WERI-Rb-1 (cell line): ENCODE measurements at places on chromosomes 16 and 17.

GRCh38 chr16:3051009-3051408 is 4.6 kb downstream of the MMP25 start:
- no peak for DNase-seq

DNA sequence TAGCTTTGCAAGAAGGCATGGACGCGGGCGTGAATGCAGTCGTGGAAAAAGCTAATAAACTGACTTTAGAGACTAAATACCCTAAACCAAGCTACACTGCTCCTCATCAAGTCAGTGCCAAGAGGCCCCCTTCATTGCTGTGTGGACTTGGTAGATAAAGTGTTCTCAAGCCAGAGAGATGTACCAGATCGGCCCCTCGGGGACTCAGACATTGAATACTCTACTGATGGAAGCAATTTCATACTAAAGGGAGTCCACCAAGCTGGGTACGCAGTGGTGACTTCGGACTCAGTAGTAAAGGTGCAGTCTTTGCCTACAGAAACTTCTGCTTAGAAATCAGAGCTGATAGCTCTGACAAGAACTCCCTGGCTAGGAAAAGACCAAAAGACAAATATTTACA is 8.8 kb downstream of the POLR3K start:
- no peak for DNase-seq

- DNase-seq = no peak
Measured at GRCh38 chr17:80855948-80856862, 135.4 kb upstream of the CHMP6 start.

GRCh38 chr17:57676543-57676942 is 68.6 kb downstream of the CCDC182 start:
- DNase-seq = no peak

DNA sequence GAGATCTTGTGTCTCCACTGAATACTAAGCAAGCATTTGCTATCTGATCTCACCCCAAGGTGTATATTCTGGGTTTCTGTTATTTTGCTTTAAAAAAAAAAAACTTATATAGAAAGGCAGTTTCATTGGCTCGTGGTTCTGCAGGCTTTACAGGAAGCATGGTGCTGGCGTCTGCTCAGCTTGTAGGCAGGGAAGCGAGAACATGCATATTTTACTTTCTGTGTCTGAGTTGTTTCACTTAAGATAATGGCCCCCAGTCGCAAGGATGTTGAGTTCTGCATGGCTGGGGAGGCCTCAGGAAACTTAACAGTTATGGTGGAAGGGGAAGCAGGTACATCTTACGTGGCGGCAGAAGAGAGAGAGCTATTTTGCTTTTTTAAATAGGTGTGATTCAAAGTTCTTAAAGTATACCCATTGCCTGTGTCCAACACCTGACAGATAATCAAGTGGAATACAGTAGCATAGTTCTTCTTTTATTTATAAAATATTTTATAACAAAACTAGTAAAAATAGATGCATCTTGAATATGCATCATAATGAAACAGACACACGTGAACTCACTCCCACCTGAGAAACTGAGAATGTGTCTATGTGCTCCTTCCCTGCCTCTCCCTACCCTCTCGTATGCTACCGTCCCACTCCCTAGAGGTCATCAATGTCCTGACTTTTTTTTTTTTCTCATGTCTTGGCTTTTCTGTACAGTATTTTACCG is 15.4 kb upstream of the ARHGAP17 start:
- DNase-seq = no peak

DNA sequence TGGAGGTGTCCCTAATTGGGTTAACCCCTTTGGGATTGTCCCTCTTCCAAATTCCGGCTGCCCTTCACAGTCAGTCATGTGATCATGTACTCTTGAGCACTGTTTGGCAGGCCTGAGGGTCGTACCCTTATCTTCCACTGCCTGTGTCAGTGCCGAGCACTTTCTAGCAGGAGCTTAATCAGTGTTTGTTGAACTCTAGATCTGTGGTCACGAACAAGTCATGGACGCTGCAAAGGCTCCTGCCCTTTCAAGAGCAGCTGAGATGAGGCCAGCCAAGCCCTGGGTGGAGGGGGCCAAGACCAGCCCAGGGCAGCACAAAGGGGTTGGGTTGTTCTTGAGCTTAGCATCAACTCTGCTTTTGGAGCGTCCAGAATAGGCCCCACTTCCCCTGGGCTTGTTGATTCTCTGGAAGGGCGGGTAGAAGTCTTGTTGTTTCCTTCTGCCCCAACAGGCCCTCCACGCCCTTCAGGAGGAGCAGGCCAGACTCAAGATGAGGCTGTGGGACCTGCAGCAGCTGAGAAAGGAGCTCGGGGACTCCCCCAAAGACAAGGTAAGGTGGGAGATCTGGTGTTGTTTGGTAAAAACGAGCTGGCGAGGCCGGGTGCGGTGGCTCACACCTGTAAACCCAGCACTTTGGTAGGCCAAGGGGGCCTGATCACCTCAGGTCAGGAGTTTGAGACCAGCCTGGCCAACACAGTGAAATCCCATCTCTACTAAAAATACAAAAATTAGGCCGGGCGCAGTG is 5.3 kb downstream of the IFI35 start:
- no peak for DNase-seq

- DNase-seq = peak; percentile 68
Measured at GRCh38 chr16:27600381-27600780, 50.4 kb downstream of the KATNIP start.

- no peak for DNase-seq
Measured at GRCh38 chr17:17445925-17446665, 30.7 kb upstream of the MED9 start.

DNA sequence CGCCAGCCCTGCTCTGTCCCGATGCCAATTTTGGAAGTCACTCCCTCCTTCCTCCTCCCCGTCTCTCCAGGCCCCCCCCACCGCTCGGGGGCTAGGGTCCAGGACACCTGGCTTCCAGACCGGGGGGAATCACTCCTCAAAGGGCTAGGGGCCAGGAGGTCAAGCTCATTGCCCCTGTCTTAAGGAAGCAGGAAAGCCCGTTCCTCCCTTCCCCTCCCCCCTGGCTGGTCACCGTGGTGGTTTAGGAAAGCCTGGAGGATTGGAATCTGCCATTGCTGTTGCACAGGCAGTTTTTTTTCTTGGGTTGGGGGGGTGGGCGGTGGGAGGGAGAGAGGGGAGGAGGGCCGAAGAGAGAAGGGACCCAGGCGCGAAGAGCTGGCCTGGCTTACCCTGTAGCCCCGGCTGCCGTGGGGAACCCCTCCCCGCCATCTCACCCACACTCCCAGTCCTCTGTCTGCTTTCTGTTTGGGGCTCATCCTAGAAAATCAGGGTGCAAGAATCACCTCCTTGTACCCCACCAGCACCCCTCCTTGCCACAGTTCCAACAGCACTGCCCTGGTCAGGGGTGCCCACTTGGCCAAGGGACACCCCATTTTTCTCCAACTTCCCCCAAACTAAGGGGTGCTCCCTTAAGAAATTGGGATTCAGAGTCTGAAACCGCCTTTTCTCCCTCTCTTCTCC is 2.9 kb upstream of the BCL6B start:
- DNase-seq = peak; percentile 68

DNA sequence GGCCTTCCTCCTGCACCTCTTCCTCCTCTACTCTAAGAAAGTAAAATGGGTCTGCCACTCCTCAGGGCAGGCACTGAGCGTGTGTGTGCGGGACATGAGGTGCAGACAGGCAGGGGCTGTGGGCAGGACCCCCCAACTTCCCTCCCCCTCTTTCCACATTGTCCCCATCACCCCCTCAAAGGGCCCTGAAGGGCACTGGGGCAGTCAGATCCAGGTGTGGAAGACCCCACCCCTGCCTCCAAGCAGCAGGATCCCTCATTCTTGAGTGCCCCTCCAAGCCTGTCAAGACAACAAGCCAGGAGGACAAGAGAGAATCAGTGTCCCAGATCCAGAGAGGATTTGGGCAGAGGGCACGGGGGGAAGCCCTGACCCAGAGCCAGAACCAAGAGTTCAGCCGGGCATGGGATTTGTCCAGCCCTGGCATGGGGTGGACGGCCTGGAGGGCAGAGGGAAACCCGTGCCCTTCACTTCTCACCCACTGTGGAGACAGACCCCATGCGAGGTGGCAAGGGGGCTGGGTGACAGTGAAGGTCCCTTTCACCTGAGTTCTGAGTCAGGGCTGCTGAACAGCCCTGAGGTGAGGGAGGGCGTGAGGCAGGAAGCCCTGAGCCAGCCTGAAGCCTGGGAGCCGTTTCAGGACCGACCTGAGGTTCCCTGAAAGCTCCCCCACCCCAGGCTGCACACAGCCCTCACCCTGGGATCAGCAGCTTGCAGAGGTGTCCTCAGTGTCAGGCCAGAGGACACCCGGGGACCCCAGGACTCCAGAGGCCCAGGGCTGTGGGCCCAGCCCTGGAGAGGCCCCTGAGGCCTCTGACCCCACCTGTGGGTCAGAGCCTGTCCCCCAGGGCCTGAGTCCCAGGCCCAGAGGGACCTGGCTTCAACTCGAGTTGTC is 45.8 kb downstream of the USP22 start:
- no peak for DNase-seq

DNA sequence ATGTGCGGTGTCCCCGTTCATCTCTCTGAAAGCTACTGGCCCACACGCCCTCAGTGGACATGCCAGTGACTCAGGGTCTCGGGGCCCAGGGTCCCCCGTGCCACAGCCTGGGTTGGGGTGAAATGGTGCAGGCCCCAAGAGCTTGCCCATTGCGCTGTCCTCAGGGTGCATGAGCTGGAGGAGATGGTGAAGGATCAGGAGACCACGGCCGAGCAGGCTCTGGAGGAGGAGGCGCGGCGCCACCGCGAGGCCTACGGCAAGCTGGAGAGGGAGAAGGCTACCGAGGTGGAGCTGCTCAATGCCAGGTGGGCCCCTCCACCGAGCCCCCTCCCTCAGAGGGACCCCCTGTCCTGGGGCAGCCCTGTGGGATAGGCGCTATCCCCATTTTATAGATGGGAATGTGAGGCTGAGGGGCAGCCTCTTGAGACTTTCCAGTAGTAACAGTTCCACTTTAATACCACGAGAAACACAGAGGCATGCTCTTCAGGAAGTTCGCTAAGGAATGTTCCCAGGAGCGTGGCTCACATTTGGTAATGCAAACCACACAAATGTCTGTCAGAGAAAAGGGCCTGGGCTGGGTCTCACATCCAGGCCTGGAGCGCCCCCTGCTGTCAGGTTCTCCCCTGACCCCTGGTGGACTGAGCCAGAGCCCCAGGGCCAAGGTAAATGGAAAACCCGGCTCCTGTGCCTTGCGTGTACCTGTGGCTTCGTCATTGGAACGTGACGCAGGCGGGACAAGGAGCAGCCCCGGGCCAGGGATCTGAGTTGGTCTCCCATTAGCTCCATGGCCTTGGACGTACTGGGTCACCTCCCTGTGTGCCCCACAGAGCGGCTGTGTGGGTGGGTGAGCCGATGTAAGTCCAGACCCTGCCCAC is 133.7 kb downstream of the RAB11FIP4 start:
- peak; percentile 82 for DNase-seq

DNA sequence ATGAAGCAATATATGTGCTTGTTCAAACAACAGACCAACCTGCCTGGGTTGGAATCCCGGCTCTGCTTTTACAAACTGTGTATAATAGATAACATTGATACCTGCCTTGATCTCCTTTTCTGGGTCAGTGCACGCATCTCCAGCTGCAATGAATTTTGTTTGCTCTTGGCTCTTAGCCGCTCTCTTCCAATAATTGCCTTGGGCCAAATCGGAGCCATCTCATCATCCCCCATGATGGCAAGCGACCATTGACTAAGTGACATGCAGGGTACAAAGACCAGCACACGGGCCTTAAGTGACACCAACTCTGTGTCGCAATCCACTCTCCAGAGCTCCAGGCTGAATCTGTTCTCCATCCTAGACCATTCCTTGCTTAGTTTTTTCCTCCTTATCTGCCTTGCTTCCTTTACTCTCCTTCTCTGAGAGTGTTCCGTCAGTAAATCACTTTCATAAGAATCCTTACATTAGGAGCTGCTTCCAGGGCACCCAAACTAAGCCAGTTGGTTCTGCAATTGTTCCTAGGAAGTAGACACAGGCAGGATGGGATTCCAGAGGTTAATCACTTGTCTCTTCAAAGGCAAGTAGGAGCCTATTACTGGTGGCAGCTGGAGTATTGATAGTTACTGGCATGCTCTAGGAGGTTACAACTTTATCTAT is 134.2 kb downstream of the ABCA8 start:
- DNase-seq = no peak

- DNase-seq = no peak
Measured at GRCh38 chr17:3754458-3755334, 31.0 kb downstream of the HASPIN start.

- DNase-seq = peak; percentile 86
Measured at GRCh38 chr17:32298721-32299579, 33.3 kb downstream of the RHBDL3 start.

- DNase-seq = no peak
Measured at GRCh38 chr17:71942626-71943025, 178.2 kb upstream of the SOX9 start.

DNA sequence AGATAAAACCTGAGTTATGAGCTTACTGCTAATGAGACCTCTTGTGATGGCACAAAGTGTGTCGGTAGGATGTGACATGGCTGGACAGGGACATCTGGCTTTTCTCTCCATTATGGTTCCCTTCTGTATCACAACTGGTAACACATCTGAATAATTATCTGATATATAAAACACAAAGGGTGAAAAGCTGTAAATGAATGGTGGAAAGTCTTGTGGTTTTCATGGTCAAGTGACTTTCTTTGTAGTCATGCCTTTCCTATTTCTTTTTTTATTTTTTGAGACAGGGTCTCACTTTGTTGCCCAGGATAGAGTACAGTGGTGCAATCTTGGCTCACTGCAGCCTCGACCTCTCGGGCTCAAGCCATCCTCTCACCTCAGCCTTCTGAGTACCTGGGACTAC is 35.3 kb upstream of the ZFHX3 start:
- DNase-seq = no peak

- no peak for DNase-seq
Measured at GRCh38 chr17:51057534-51057933, 63.1 kb downstream of the SPAG9 start.

- no peak for DNase-seq
Measured at GRCh38 chr16:7938175-7938574, 605.5 kb downstream of the RBFOX1 start.

DNA sequence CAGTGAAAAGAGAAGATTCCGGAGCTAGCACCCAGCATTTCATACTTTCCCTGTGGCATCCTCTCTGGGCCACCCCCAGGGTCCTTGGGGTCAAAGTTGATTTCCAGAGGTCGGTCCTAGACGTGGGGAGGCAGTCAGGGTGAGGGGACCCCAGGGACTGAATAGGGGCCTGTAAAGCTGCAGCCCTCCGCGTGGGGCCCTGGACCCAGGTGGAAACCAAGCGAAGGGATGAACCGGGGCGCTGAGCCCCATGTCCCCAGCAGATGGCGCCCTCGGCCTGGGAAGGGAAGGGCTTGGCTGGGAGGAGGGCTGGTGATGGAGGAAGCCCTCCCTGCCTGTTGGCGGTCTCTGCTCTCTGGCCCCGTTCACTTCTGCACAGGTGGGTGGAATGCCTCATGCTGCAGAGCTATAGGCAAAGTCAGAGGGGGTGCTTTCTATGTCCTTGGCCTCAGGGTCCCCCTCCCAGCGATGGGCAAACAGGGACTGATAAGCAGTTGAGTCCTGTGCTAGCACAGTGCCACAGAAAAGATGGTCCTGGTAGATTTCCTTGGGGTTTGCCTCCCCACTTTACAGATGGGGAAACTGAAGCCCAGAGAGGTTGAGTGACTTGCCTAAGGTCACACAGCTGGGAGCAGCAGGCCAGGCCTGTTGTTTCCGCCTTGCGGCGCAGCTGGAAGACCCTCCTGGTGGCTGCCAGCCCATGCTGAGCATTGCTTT is 163.4 kb upstream of the CIBAR2 start:
- peak; percentile 73 for DNase-seq

- no peak for DNase-seq
Measured at GRCh38 chr17:76270770-76271668, 5.9 kb downstream of the UBALD2 start.
